Activated CD4-positive, alpha-beta T cell treated with anti-CD3 and anti-CD28 coated beads, Interleukin-2, Interleukin-4, amounts not matched to agents 100 ng/mL and 50 ng/mL, durations not matched to agents 16 hours and 8 hours (primary cell): ENCODE measurements at places on chromosomes 6 and 20.
A peak's percentile ranks its signal among the peaks of the same experiment; 100 is the strongest.

GRCh38 chr20:48143435-48144081 is 358.3 kb upstream of the SULF2 start:
- DNase-seq, result no peak

GRCh38 chr6:153484056-153484455 is 353.0 kb upstream of the RGS17 start:
- no peak for DNase-seq

DNA sequence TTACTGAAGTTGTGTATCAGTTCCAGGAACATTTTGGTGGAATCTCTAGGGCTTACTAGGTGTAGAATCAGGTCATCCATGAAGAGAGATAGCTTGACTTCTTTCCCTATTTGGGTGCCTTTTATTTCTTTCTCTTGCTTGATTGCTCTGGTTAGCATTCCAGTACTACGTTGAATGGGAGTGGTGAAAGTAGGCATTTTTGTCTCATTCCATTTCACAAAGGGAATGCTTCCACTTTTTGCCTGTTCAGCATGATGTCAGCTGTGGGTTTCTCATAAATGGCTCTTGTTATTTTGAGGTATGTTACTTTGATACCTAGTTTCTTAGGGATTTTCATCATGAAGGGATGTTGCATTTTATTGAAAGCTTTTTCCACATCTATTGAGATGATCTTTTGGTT is 195.3 kb downstream of the MOXD1 start:
- no peak for DNase-seq

GRCh38 chr6:46895930-46896329 is 25.8 kb downstream of the ADGRF5 start:
- no peak for DNase-seq

- DNase-seq, result peak; percentile 35
These were observed 778 bp upstream of the LOC128125822 start for GRCh38 chr6:63571361-63572043.

DNA sequence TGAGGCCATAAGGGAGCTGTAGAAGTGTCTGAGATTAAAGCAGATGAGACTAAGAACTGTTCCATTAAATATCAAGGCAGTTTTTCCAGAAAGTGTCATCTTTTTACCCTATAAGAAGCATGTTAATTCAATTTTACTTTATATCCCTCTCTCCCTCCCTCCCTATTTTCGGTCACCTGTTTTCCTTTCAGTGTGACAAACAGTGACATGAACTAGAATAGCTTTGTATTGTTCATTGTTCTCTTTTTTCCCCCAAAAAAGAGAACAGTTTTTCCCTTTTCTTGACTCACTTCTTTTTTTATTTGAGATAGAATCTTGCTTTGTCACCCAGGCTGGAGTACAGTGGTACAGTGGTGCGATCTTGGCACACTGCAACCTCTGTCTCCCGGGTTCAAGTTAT is 269.3 kb downstream of the ZFAND3 start:
- DNase-seq, result no peak

DNA sequence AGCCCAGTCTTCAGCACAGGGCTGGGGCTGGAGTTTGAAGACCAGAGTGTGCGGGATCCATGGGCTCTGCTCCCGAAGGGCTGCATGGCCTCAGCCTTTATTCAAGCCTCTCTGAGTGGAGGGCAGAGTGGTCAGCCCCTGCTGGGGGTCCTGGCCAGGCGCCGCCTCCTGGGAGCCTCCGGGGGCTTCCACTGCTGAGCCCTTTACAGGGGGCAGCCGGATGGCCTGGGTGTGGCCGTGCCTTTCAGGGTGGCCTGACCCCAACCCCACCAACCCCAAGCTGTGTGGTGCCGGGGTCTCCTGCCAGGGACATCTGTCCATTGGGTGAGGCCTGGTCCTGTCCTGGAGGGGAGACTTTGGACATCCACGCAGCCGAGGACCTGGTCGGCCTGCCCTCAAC is 76.0 kb upstream of the SLCO4A1 start:
- no peak for DNase-seq
